ENCODE measurements at places on chromosomes 3 and 15.

DNA sequence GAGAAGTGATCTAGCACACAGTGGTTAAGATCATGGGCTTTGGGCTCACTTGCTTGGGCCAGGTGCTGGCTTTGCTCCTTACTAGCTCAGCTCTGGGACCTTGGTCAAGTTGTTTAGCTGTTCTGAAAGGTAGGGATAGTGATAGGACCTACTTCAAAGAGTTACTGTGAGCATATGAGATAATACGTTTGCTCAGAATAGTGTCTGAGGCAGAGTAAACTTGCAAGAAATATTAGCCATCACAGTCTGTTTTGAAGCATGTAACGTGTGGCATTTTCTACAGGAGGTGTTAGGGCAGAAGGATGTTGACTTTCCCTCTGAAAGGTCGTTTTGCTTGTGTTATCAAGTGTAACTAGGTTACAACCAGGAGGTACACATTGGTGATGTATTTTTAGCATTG is 34.5 kb upstream of the NFKBIZ start:
- no peak for DNase-seq

GRCh38 chr15:67006083-67007065 is 59.0 kb upstream of the SMAD3 start:
- DNase-seq: no peak

DNA sequence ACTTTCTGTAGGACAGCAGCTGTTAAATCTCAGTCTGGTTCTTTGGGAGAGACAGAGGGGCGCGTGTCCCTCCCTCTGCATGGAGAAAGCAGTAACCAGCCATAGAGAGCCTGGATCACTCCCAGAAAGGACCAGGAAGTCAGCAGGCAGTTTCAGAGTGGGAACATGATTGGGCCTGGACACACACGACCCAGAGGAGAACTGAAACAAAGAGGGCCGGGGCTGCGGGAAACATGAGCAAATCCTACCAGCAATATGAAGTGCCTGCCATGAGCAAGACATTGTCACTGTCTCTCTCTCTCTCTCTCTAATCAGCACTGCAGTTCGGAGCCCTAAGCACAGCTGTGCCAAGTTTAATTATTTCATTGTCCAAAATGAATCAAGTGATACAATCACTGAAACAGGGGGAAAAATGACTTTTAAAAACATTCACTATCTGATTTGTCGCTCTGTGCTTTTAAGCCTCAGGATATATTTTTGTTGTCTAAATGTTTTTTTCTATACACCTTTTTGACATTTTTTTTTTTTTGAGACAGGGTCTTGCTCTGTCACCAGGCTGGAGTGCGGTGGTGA is 17.6 kb downstream of the MUC13 start:
- DNase-seq: no peak

DNA sequence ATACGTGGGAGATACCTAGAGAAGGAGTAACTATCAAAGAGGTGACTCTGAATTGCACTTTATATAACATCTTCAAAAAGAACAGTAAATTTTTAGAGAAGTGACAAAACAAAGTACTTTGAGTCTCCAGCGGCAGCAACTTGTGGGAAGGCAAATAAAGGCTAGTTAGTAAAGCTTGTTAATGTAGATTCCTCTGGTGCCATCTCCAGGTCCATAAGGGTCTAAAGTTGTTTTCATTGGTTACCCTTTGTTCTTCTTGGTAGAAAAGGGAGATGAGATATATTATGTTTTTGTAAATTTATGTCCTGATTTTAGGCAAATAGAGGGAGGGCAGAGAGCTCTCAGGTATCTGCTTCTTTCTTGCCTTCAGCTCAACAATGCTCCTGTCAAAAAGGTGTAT is 161.6 kb downstream of the MYRIP start:
- DNase-seq: no peak

- no peak for DNase-seq
Observed at GRCh38 chr3:119945291-119945690, 149.0 kb downstream of the GSK3B start.

- DNase-seq: no peak
Observed at GRCh38 chr3:6921066-6921465, 60.2 kb downstream of the GRM7 start.

Data from H1 (cell line).